ENCODE measurements at places on chromosomes 5 and 9.

DNA sequence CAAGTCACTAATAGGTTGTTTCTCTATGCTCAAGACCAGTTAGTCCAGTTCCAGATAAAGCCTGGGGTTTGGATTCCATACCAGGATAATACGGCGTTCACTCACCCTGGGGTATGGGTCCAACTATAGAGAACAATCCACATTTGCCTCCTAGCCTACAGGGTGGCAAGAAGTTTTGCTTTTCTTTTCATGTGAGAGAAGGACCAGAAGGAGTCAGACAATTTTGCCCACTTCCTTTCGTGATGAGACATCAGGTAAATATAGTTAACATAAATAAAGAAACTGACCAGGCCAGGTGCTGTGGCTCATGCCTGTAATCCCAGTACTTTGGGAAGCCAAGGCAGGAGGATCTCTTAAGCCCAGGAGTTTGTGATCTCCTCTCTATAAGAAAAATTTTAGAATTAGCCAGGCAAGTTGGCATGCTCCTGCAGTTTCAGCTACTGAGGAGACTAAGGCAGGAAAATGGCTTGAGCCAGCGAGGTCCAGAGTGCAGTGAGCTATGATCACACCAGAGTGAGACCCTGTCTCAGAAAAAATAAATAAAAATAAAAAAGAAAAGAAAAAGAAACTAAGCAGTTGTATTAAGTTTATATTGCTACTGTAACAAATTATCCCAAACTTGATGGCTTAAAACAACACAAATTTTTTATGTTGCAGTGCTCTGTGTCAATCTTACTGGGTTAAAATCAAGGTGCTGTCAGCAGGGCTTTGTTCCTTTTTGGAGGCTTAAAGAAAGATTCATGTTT lies 7.5 kb upstream of the REEP5 start:
- DNase-seq: no peak

- DNase-seq: no peak
Measured at GRCh38 chr9:74748966-74749365, 138.8 kb downstream of the TRPM6 start.

GRCh38 chr5:64502196-64502595 lies 3.6 kb upstream of the RGS7BP start:
- DNase-seq: no peak

DNA sequence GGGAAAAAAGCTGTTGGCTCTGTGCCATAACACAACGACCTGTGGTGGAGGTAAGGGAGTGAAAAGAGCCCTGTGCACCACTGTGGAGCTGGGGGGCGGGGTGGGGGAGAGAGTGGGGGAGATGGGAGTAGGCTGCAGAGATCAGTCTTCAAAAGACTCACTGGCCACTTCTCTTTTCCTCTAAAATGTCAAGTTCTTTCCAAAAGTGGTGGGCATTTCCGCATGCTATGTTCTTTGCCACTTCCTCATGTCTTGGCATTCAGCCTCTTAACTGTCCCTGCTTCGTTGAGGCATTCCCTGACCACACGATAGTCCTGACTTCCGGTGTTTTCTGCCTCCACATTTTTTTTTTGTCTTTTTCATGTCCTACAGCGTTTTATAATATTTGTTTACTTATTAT lies 2.4 kb upstream of the PPP2R2B start:
- DNase-seq: no peak

DNA sequence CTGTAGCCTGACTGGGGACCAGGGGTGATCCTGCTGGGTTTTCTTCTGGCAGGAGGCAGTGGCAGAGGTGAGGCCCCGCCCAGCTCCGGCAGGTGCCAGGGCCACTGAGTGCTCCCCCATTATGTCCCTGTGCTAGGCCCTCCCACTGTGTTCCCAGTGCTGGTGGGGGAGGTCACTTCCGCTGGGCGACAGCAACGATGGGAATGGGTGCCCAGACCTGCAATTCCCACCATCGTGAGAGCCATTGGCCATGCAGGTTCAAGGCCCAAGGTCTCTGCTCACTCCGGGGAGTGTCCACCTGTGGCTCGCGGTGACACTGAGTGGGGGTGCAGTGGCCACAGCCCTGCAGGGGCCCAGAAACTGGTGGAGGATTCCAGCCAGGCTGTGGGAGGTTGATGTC lies 98.6 kb downstream of the RXRA start:
- DNase-seq: no peak

DNA sequence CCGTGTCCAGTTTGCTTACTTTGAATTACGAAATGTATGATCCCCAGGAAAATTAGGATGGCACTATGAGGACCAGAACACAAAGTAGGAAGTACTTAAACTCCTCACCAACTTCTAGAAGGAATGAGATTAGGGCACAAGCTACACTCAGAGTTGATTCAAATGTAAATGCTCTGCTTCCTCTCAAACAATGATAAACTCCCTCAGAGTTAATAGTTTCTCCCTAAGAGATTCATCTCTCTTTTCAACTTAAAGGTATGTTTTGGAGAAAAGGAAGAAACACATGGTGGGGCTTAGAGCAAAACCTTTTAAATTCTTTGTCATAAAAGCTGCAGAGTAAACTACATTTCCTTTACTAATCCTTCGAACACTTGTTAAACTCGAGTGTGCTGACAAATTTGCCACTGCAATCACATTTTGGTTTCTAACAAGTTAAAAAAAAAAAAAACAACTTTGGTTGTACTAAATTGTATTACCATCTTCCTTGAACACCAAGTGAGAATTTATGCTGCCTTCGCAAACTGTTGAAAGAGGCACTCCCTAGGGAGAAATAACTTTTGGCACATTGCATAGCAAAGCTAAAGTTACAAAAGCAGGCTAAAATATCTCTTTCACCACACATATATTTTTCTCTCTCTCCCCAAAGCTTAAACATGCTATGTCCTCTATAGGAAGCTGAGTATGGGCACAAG lies 66.6 kb downstream of the DENND1A start:
- no peak for DNase-seq

GRCh38 chr5:62111428-62111827 lies 194.6 kb upstream of the KIF2A start:
- no peak for DNase-seq

- no peak for DNase-seq
Measured at GRCh38 chr5:14706615-14707021, 42.1 kb downstream of the OTULIN start.

DNA sequence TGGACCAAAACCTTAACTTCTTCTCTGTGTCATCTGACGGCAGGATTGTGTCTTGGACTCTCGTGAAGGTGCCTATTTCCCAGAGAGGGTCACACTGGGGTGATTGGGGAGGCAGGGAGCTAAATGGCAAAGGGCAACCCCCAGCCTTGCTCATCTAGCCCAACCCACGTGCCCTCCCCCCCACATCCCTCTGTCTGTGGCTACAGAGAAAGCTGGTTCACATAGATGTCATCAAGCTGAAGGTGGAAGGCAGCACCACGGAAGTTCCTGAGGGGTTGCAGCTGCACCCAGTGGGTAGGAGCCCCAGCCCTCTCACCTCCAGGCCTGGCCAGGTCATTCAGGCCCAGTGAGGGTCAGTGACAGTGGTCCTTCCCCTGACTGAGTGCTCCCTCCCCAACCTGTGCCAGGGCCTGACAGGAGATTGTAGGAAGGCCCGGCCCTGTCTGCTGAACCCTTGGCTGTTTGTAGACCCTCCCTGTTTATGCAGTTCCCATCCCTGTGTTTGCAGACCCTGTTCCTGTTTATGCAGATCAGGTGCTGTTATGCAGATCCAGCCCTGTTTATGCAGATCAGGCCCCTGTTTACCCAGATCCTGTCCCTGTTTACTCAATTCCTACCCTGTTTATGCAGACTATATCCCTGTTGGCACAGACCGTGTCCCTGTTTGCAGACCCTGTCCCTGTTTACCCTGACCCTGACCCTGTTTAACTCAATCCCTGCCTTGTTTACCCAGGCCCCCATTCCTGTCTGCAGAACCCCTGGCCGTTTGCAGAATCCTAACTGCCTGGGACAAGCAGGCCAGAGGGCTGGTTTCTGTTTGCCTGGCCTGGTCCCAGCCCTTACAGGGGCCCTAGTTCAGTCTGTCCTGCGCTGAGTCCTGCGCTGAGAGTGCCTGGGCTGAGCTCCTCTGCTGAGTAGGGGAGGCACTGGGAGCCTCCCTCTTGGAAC lies 10.4 kb downstream of the ENHO start:
- no peak for DNase-seq

GRCh38 chr5:154884424-154884823 lies 26.0 kb downstream of the CNOT8 start:
- DNase-seq: no peak

- DNase-seq: no peak
Measured at GRCh38 chr5:36613771-36614656, 7.6 kb downstream of the SLC1A3 start.

GRCh38 chr9:107759009-107759822 lies 269.6 kb upstream of the KLF4 start:
- DNase-seq: no peak

GRCh38 chr9:93093877-93094657 lies 1.9 kb upstream of the CARD19 start:
- DNase-seq: no peak

DNA sequence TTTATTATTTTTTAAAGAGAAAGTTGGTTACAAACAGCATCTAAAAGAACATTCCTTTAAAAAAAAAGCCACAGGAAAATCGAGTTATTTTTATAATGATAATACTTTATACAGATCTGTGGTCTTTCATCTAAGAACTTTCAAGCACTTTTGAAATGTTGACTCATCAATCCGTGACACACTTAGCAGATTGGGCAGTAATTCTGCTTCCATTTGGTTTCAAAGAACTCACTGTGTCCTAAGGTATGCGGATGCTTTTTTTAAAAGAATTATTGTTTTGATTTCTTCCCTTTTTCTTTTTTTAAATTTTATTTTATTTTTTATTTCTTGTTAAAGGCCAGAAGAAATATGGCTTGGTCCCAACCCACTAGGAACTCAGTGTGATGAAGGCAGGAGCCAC lies 147.8 kb downstream of the AOPEP start:
- no peak for DNase-seq

GRCh38 chr5:128271859-128272464 lies 188.4 kb downstream of the SLC12A2 start:
- no peak for DNase-seq

DNA sequence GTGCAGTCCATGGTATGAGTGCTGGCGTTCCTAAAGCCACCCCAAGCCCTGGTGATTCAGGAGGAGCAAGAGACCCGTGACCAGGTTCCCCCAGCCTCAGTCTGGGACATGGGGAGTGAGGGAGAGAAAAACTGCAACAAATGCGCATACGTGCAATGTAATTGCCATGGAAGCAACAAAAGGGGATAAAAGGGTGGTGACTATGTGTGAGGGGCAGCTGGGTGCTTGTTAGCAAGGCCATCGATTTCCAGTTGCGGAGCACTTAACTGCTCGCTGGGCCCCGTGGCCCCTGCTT lies 709 bp upstream of the SH3PXD2B start:
- DNase-seq: no peak

- DNase-seq: no peak
Measured at GRCh38 chr5:88813805-88814575, 69.0 kb downstream of the MEF2C start.

- DNase-seq: no peak
Measured at GRCh38 chr5:135667204-135667603, 88.4 kb upstream of the CXCL14 start.

- no peak for DNase-seq
Measured at GRCh38 chr5:104355350-104355749, 792.8 kb upstream of the NUDT12 start.

- no peak for DNase-seq
Measured at GRCh38 chr9:110076894-110077725, 130.8 kb downstream of the C9orf152 start.

Data from GM12891 (cell line).